ENCODE measurements at places on chromosomes 12 and 14.

DNA sequence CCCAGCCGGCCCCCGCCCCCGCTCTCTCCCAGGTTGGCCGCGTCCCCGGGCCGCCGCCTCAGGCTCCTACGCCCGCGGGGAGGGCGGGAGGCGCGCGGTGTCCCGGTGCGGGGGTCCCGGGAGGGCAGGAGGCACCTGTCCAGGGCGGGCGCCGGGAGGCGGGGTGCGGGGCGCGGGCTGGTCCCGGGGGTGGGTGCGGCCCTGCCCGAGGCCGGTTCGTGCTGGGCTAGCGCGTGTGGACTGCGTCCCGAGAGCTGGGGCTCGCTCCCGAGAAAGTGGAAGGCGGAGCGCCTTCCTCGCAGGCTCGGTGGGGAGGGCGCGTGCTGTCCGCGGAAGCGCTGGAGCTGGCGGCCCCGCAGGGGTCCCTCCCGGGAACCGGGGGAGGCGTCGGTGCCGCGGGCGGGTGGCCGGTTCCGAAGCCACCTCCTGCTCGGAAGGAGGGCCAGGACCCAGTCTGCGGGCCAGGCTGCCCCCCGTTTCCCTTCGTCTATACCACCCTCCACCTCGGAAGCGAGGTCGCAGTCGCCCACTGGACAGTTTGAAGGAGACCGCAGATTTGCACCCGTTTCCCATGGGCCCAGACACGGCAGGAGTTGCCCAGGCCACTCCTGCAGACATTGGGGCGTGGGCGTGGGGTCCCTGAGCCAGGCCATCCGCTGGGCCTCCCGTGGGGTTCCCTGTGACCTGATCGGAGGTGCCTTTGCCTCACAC lies 636 bp downstream of the ZFYVE21 start:
- no peak for DNase-seq

GRCh38 chr12:120408771-120409170 lies 29.1 kb upstream of the COX6A1 start:
- no peak for DNase-seq

- no peak for DNase-seq
Measured at GRCh38 chr12:98262902-98263301, 252.5 kb upstream of the TMPO start.

- no peak for DNase-seq
Measured at GRCh38 chr12:112117685-112118084, 7.7 kb upstream of the TRAFD1 start.

- DNase-seq = no peak
Measured at GRCh38 chr12:57011438-57012424, 4.6 kb downstream of the TAC3 start.

DNA sequence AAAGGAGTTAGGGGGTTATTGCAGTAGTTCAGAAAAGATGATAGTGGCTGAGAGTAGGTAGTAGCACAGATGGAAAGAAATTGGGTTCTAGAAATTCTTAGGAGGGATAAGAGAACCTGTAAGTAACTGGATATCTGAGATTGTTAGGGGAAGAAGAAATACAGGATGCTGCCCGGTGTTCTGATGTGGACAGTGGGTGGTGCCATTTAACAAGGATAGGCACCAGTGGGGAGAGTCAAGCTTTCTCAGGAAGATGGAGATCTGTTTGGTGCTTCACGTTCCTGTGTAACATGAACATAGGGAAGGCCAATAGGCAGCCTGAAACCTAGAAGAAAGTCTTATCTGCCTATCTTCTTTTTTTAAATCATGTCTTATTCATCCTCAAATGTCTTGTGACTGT lies 245.9 kb downstream of the NPAS3 start:
- DNase-seq = peak; percentile 27

- DNase-seq = no peak
Measured at GRCh38 chr14:90842726-90843125, 26.5 kb upstream of the TTC7B start.

DNA sequence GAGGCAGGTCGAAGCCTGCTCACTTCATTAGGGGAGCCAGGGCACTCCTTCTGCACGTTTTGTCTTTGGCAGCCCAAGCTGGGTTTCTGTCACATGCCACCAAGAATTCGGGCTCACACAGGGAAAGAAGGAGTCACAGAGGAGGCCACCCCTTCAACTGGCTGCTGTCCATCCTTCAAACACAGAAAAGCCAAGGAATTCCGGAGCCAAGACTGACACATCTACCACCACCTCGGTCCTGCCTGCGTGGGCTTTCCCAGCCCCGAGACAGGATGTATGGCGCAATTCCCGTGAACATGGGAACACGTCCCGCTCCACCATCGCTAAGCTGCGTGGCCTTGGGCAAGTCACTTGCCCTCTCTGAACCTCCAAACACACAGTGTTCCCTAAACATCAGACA lies 70.4 kb downstream of the NCOR2 start:
- DNase-seq = peak; percentile 59

DNA sequence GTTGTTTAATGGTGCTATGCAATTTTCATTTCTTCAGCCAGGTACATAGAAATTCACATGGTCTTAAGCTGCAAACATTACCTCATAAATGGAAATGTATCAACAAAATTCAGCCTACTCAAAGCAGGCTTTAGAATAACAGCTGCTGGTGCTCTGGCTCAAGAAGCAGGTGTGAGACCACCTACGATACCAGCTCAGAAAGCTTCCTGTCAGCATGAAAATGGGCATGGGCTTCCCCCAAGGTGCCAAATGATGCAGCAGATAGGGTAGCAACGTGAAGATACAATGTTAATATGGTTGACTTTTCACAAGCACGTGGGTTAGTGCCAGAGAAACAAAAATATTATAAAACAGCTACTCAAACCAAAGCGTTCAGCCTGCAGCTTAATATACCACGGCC lies 343.4 kb upstream of the PRICKLE1 start:
- no peak for DNase-seq

GRCh38 chr14:60114881-60115280 lies 23.2 kb downstream of the PCNX4 start:
- no peak for DNase-seq

- no peak for DNase-seq
Measured at GRCh38 chr14:76742966-76743365, 18.3 kb upstream of the VASH1 start.

DNA sequence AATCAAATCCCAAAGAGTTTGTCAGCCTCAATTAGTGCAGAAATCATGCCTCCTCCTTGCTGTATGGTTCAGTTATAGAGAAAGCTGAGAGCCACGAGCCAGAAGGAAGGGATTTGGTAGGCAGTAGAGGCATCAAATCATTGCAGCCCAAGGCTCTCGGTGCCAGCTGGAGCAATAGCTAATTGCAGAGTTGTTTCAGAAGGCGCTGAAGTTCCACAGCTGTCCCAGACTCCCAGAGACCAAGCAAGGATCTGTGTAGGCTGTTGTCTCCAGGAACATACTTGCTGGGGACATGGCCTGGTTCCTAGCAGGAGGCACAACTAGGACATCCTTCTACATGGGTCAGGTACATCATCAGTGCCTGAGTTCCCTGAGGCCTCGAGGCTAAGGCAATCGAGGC lies 80.4 kb upstream of the WSCD2 start:
- no peak for DNase-seq

DNA sequence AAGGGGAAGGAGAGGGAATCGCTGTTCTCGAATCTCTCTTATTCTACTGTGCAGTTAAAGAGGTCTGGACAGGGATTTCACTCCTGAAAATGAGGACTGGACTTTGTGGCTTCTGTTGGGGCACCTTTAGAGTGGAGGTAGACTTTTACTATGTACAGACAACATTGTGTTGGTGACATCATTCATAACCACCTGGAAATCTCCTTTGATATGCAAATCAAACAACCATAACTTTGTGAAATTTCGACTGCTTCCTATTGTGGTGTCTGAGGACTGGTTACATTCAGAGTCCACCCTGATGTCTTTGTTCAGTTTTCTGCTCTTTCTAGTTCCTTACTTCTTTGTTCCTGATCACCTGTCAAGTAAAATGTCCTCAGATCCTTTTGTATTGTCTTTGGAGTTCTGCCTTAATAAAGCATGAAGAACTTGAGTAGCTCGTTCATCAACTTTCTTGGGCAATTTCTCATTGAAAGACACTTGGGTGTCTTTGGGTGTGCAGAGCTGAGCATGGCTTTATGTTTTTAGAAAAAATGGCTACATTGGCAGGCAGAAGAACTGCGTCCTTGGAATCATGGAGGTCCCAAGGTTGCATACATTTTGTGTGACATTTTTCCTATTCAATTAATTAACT lies 29.8 kb downstream of the LRRK2 start:
- no peak for DNase-seq

Data from fibroblast of upper back skin (primary cell).